ENCODE measurements at places on chromosomes 5 and 9.

DNA sequence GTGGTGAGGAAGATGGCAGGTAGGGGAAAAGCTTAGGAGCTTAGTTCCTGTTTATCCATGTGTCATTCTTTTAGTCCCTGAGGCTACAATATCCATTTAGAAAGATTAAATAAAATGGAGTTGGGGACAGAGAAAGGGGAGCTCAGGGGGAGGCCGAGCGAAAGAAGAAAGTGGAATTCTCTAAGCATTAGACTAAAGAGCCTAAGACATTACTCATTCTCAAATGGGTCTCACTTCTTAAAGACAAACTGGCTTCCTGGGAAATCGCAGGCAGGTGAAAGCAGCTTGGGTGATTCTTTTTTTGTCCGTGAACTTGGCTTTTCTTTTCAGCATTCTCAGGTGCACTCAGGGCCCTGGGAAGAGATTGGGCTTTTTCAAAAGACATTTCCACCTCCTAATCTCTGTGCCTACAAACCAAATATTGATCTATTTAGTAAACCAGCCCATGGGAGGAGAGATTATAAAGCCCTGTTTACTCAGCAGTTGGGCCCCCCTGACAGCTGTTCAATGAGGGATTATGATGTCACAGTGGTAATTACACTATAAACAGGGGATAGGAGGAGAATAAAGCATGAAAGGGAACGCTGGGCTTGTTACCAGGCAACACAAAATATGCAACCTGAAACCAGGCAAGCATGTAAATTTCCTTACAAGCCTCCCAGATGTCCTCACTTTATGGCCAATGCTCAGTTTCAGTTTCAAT, 584.0 kb downstream of the ACTL7B start:
- DNase-seq: no peak

DNA sequence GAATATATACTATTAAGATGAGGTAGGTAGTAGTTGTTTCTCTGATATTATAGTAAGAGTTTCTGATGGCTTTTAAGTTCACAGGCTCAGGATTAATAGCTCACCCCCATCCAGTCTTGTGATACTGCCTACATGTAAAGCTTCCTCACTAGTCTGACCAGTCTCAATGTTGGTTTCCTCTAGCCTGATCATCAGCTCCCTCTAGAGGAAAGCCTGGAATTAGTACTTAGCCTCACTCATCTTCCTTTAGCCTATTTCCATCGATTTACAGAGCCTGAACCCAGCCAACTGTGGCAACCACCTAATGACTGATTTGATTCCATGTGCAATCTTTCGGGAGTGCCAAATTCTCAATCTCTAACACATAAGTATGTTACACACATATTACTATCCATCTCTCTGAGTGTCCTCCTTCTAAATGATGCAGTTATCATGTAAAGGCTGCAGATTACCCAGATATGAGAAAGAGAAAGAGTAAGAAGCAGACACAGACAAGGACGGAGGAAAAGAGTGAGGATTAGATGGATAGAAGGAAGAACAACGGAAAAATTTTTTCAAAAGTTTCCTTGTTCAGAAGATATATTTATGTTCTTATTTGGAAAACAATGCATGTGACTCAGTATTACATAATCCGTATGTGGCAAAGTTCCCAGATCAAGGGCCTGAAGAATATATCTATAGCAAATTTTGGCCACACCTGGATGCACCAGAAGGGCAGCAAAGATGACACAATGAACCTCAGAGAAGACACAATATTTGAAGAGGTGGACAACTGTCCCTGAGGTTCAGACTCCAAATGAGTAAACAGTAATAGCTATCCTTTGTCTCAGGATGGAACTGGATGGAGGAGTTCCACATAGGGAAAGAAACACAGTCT, 333.7 kb downstream of the ELAVL2 start:
- DNase-seq: no peak

DNA sequence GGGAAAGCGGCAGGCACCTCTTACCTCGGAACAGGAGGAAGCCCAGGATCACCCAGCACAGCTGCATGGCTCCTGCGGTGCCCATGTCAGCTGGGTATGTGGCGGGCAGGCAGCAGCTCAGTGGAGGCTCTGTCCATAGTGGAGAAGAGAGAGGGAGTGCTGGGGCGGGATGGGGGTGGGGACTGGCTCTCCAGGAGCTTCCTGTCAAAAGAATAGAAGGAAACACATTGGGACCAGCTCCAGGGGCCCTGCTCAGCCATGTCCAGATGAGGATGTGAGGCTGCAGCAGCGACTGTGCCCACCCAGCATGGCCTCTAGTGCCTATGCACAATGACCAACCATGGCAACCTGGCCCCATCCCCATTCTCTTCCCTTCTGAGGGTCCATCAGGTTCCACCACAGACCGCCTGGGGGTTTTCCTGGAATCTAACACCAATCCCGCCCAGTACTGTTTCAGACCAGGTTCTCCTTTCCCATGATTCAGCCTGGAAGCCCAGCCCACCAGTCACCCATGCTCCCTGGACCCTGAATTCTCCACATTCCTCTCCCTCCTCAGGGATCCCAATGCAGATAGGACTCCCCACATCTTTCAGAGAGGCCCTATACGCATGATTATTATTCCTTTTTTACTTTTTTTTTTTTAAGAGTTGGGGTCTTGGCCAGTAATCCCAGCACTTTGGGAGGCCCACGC, at the start of gene ECSCR:
TSS of gene ECSCR (minus strand) at position 158 of the 691 bp plus-strand sequence. CDS start at position 85, 73 bp downstream.
- DNase-seq: no peak

DNA sequence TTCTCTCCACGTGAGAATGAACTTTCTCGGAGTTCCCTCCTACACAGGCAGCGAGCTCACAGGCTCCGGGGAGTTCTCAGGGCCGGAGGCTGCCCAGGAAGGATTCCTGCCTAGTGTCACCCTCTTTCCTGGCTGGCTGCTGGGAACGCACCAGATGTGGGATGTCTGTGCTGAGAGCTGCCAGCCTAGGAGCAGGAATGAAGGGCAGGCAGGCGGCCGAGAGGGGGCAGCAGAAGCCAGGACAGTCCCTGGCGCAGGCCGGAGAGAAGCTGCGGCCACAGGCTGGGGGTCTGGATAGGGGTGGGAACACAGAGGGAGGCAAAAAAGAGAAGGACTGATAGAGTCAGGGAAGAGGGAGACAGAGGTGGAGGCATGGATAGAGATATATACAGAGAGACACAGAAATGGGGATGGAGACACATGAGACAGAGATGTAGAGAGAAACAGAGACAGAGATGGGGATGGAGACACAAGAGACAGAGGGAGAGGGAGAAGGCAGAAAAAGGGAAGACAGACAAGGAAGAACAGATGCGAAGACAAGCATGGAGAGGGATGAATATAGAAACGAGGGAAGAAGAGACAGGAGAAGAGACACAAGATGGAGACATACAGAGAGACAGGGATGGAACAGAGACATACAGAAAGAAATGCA, 25.3 kb upstream of the ENHO start:
- no peak for DNase-seq

DNA sequence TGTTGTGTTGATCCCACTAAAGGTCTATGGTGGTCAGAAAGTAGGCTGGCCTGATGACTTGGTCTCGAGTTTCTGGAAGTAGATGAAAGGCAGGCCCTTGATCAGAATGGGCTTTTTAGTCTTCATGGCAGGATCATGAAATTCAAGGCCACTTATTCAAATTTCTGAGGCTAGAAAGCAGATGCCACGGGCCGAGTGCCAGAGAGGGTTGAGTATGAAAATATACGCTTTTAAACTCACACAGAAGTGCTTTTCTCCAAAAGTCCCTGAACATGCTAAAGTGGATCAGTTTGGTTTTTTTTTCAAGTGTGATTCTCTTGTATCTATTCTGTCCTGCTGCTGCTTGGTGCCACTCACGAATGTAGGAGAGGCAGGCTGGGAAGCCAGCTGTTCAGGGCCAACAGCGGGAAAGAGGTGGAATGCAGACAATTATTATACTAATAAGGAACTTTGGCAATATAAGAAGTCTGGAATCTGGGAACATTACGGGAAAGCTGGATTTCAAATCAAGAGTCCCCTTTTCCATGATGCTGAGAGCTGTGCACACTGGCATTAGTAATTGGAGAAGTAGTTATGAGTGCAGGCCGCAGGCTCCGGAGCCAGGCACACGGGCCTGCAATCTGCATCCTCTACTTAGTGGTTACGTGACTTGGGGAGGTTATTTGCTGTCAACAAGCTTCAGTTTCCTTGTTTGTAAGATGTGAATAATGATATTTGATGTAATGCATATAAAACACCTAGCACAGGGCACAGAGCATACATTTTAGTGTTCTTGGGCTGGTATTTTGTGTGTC, 95.8 kb downstream of the LMNB1 start:
- no peak for DNase-seq

GRCh38 chr9:78680196-78680595, 383.3 kb downstream of the PSAT1 start:
- DNase-seq: no peak

DNA sequence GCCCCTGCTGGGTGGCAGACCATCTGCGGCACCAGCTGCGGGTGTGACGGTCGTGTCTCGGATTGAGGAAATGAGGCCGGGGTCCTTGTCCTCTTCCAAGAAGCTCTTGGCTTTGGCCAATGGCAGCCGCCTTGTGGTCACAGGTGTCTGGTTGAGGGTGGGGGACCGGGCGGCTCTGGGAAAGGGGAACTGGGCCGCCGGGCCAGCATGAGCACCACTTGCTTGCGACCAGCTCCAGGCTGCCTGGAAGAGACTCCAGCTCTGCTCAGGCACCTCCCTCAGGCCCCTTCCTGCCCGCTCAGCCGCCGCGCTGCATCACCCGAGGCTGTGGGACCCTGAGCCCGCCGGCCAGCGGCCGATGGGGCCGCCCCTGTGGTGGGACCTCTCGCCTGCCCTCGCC, 59.7 kb downstream of the RXRA start:
- DNase-seq: no peak

GRCh38 chr5:131163276-131164119, 1.6 kb downstream of the HINT1 start:
- no peak for DNase-seq

- DNase-seq: no peak
These were observed 1.4 kb upstream of the RANBP17 start for GRCh38 chr5:170860415-170860814.

- no peak for DNase-seq
These were observed 99.5 kb upstream of the FBXL17 start for GRCh38 chr5:108481355-108481931.

- no peak for DNase-seq
These were observed 39.8 kb downstream of the BARHL1 start for GRCh38 chr9:132622159-132622558.

GRCh38 chr9:104784098-104784497, 20.2 kb downstream of the NIPSNAP3B start:
- DNase-seq: no peak

DNA sequence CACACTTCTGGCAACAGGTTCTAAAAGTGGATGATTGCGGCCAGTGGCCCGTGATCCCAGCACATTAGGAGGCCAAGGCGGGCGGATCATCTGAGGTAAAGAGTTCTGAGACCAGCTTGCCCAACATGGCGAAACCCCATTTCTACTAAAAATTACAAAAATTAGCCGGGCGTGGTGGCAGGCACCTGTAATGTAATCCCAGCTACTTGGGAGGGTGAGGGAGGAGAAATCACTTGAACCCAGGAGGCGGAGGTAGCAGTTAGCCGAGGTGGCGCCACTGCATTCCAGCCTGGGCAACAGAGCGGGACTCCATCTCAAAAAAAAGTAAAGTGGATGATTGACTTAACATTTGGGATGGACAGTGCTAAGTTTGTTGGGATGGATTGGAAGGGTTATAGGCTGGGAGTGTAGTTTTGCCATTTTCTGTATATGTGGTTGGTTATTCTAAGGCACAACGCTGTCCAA, 3.4 kb downstream of the MATR3 start:
- no peak for DNase-seq

- no peak for DNase-seq
These were observed 99.8 kb upstream of the SARDH start for GRCh38 chr9:133837627-133838597.

DNA sequence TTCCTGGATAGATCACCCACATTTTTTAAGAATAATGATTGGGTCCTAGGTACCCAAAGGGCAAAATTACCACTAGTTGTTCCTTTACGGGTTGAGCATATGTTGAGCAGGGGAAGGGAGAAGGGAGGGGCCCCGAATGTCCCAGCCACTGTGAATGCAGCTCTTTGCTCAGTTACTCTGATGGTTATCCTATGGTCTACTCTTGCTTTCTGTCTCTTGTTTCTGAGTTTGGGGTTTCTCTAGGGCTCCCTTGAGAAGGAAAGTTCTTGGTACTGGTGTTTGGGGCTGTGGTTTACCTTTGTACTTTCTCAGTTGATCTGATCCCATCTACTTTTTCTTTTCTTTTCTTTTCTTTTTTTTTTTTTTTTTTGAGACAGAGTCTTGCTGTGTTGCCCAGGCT, 55.6 kb downstream of the ALG2 start:
- no peak for DNase-seq

DNA sequence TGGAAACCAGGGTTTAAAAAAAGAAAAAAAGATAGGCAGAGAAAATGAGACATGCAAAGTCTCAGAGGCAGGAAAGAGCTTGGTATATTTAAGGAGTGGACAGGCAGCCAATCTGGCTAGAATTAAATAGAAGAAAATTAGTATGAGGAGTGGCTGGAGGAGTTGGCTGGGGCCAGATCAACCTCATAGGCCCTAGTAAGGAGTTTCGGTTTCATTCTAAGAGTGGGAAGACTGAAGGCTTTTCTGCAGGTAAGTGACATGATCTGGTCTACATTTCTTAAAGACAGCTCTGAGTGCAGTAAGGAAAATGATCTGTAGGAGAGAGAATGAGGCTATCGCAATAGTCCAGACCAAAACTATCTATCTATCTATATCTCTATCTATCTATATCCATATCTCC, 27.5 kb downstream of the ADRB2 start:
- DNase-seq: no peak

- no peak for DNase-seq
These were observed 14.8 kb upstream of the SMIM15 start for GRCh38 chr5:61177070-61177469.

- no peak for DNase-seq
These were observed 222.8 kb upstream of the KLF4 start for GRCh38 chr9:107712390-107712789.

GRCh38 chr5:179621551-179622214, 1.8 kb downstream of the HNRNPH1 start:
- DNase-seq: no peak

- peak; percentile 8 for DNase-seq
These were observed 516 bp downstream of the MRPL41 start for GRCh38 chr9:137552022-137552768.

- no peak for DNase-seq
These were observed 786.5 kb upstream of the ACO1 start for GRCh38 chr9:31597977-31598376.

DNA sequence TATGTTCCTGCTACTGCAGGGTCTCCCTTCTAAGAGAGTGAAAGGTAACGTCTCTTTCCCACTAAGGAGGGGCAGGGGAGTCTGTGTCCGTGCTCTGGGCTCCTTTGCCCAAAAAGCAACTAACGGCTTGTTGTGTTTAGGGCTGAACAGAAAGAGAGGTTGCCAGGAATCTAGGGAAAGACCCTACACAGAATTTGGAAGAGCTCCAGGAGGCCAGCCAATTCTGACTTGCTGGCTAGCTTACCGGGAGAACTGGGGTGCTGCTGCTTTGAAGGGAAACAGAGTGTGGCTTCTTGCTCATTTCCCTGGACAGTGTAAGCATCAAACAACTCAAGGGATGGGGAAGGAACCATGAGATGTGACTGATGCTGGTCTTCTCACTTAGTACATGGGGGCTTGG, 176.1 kb downstream of the GADD45G start:
- no peak for DNase-seq

Data from activated CD4-positive, alpha-beta T cell treated with anti-CD3 and anti-CD28 coated beads for 4 hours (primary cell).